CD14-positive monocyte (primary cell): ENCODE measurements at places on chromosomes 4 and X. TPM values are rescaled to one million over a fixed set of nuclear protein-coding genes. Genes with fewer than 3 reads are reported as not detected.

DNA sequence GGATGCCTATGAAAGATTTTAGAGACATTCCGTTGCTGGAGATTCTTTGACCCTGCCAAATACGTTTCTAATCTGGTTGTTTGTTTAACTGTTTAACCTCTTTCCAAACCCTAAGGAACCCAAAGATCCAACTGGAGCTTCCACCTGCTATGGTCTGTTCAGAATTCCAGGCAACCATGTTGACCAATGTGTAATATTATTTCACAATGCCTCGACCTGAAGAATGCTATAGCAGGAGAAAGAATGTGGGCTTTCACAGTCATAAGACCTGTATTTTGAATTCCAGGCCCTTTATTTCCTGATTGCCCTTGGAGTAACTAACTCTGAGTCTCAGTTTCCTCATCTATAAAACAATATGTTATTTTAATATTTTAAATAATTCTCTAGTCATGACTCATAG, 90.8 kb downstream of the COL25A1 start:
- H3K4me3 ChIP-seq: no peak overlapping the region
- H3K27me3 ChIP-seq: no peaks in the 10 kb centered on the region

DNA sequence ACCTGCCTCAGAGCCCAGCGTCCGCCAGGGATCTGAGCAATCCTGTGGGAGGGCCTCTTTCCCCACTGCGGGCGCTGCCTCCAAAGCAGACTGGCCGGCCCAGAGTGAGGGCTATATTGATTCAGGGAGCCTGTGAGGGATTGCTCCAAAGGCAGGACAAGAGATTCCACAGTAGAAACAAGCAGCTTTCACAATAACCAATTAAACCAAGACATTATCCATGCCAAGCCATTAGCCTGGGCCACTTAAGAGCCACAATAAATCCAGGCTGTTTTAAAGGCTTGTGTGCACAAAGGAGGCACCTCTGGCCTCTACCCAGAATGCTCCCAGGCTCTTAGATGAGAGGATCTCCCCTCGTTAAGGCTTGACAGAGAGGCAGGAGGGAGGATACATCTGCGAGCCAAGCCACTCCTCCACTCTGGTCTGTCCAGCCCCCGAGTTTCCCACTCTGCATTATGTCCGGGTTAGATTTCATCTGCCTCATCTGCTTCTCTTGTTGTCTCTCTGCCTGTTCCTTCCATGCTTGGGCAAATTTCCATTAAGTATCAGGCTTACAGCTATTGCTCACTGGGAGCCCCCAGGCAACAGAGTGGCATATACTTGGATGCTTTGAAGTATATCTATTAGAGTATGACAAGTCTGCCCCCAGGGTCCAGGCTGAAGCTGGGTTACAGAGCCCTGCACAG, 357.9 kb downstream of the UNC5C start:
- H3K36me3 ChIP-seq: no peaks in the 10 kb centered on the region
- no peaks in the 10 kb centered on the region for H3K27me3 ChIP-seq
- no peak for DNase-seq
- H3K27ac ChIP-seq: no peak overlapping the region
- H3K4me1 ChIP-seq: no peaks in the 10 kb centered on the region
- H3K4me3 ChIP-seq: no peak overlapping the region

DNA sequence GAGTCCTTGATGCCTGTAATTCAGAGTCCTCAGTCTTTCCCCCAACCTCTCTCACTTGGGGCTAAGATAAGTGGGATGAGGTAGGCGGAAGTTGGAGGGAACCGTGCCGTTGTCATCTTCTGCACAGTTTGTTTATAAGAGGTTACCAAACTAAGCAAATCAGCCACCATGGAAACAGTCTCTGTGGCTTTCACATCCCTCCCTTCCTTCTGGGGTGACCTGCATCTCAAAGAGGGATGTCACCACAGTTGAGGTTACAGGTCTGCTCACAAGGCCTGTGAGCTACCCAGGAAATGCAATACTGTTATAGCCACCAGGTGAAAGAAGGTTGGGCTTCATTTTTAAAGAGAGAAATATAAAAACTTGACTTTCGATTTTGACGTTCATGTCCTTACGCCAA, 26.3 kb downstream of the RTL5 start:
- peaks cover 80% of the 10 kb centered on the region for H3K4me1 ChIP-seq
- H3K36me3 ChIP-seq: no peaks in the 10 kb centered on the region
- peak overlapping the region; percentile 85 for H3K27ac ChIP-seq
- H3K4me3 ChIP-seq: peak overlapping the region; percentile 80
- no peaks in the 10 kb centered on the region for H3K27me3 ChIP-seq

DNA sequence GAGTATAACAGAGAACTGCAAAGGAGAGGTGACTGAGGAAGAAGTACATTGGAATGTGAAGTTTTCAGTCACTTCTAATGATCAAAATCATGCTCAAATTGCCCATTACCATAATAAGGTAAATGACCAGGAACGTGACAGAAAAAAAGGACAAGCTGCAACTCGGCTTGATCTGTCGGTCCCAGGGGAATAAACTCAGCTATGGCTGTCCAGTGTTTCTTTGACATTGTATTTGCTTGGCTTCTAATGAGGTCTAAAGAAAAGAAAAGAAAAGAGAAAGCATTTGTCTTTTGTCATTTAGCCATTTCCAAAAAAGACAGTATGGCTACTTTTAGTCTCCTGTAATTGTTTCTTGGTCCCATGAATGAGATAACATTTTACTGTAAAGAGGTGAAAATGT, 25.2 kb downstream of the PHOX2B start:
- H3K36me3 ChIP-seq: no peaks in the 10 kb centered on the region
- no peaks in the 10 kb centered on the region for H3K27me3 ChIP-seq
- no peak for DNase-seq
- H3K4me3 ChIP-seq: no peak overlapping the region
- no peaks in the 10 kb centered on the region for H3K4me1 ChIP-seq

DNA sequence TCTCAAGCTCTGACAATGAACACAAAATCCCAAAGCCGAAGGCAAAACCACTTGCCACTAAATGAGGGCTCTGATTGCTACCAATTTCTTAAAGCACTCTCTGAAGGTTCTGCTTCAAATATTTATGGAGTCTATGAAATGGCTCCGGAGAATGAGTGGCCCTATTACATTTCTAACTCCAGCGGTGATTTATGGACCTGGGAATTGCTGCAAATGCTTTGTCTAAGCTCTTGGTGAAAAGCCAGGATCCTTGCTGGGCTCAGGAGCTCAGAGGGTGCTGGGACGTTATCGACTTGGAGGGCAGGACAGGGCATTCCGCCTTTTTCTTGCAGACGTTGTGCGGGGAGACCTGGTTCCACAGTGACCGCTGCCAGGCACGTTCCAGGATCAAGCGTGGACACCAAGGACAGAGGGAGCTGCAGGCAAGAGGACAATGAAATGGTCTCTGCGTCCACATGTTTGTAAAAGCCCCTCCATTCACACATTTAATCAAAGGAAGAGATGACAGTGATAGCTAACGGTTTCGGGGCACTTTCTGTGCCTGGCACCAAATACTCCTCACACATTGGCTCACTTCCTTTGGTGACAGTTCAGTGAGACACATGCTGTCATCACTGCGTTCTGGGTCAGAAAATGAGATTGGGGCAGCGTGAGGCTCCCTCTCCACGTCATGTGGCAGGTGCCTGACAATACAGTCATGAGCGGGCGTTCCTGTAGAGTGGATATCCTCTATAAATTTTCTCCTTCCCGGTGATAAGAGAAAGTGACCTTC, 58.8 kb downstream of the C4orf50 start:
- no peak for DNase-seq
- H3K4me1 ChIP-seq: no peaks in the 10 kb centered on the region
- H3K36me3 ChIP-seq: no peaks in the 10 kb centered on the region
- no peak overlapping the region for H3K27ac ChIP-seq

DNA sequence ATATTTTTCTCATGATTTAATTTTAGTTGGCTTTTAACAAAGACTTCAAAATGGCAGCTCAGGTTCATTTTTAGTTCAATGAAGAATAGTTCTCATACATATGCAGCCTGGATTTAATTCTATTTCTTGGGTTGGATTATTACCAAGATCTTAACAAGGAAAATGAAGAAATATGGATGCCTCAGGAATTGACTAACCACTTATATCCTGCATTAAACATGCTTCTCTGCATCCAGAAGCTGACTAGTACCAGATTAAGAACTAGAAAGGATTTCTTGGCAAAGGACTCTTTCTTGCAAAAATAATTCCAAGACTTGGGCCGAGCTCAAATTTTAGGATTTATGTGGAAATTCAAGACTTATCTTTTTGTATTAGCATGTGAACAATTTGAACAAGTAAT, 5.6 kb upstream of the KLHL2 start:
- no peak overlapping the region for H3K4me3 ChIP-seq
- H3K27me3 ChIP-seq: no peaks in the 10 kb centered on the region
- H3K36me3 ChIP-seq: no peaks in the 10 kb centered on the region
- H3K4me1 ChIP-seq: peaks cover 31% of the 10 kb centered on the region
- no peak overlapping the region for H3K27ac ChIP-seq

- no peaks in the 10 kb centered on the region for H3K36me3 ChIP-seq
- DNase-seq: no peak
- H3K4me3 ChIP-seq: no peak overlapping the region
- H3K4me1 ChIP-seq: no peaks in the 10 kb centered on the region
- H3K27me3 ChIP-seq: peaks cover 57% of the 10 kb centered on the region
- H3K27ac ChIP-seq: no peak overlapping the region
Observed at GRCh38 chr4:44447563-44448504, 775 bp downstream of the KCTD8 start.

DNA sequence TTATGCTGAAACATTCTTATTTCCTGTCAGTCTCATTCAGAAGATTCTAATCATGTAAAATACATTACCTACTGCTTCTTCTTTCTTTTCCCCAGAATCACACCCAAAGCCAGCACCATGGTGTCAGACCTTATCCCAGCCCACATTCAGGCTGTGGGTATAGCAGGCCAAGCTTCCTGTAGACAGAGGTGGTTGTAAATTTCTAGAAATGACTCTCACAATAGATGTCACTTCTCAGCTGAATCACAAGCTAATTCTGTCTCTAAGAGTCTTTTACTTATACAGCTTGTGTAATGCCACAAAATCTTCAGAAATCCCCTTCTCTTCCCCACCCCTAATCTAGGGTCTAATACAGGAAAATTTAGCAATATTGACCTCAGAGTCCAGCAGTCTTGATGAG, 239.6 kb downstream of the PARM1 start:
- DNase-seq: no peak
- H3K4me1 ChIP-seq: no peaks in the 10 kb centered on the region
- no peak overlapping the region for H3K4me3 ChIP-seq

DNA sequence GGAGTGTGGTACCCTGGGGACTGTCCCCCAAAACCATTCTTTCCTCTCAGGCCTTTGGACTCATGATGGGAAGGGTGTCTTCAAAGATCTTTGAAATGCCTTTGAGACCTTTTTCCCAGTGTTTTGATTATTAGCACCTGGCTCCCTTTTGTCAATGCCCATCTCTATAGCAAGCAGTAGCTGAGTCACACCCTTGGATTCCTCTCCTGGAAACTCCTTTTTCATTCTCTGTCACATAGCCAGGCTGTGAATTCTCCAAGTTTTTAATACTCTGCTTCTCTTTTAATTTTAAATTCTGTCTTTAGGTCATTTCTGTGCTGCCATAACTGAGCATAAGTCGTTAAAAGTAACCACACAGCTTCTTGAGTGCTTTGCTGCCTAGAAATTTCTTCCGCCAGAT, 29.7 kb downstream of the IL21 start:
- no peak overlapping the region for H3K27ac ChIP-seq
- H3K36me3 ChIP-seq: no peaks in the 10 kb centered on the region
- H3K27me3 ChIP-seq: peaks cover 4% of the 10 kb centered on the region
- peaks cover 16% of the 10 kb centered on the region for H3K4me1 ChIP-seq
- DNase-seq: no peak

DNA sequence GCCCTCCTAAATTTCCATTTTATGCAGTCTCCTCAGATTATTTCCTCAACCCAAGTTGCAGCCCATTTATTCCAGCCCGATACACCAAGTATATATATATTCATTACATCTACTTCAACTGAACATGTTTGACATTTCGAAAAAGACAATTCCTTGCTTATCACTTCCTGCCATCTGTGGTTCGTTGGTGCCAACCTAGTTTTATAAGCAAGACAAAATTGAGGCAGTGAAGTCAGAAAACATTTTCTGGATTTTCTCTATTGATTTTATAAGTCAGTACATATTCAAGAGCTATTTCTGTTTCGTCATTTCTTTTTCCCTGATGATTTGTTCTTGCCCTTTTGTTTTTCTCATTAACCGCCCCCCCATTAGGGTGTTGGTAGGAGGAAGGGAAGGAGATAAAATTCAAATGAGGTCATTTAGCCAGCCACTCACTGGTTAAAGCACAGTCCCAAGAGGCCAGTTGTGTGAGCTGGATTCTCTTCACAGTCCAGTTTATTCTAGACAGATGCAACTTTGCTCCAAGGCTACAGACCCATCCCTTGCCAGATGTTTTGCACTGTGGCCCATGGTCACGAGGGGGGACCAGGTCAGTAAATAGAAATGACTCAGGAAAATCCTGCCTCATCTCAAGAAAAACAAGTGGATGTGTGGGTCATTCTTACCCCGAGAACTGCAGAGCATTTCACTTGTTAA, 20.3 kb upstream of the VEGFD start:
- H3K4me3 ChIP-seq: no peak overlapping the region
- H3K36me3 ChIP-seq: no peaks in the 10 kb centered on the region
- no peak overlapping the region for H3K27ac ChIP-seq
- no peaks in the 10 kb centered on the region for H3K4me1 ChIP-seq
- peaks cover 29% of the 10 kb centered on the region for H3K27me3 ChIP-seq
- no peak for DNase-seq

GRCh38 chrX:53287493-53288138, 6.2 kb upstream of the IQSEC2 start:
- peak overlapping the region; percentile 70 for H3K27ac ChIP-seq
- H3K4me1 ChIP-seq: peaks cover 48% of the 10 kb centered on the region
- H3K36me3 ChIP-seq: no peaks in the 10 kb centered on the region
- no peak overlapping the region for H3K4me3 ChIP-seq
- no peaks in the 10 kb centered on the region for H3K27me3 ChIP-seq

GRCh38 chr4:8780596-8781368, 90.9 kb downstream of the HMX1 start:
- no peak overlapping the region for H3K4me3 ChIP-seq
- no peaks in the 10 kb centered on the region for H3K4me1 ChIP-seq
- no peaks in the 10 kb centered on the region for H3K27me3 ChIP-seq
- no peak for DNase-seq

DNA sequence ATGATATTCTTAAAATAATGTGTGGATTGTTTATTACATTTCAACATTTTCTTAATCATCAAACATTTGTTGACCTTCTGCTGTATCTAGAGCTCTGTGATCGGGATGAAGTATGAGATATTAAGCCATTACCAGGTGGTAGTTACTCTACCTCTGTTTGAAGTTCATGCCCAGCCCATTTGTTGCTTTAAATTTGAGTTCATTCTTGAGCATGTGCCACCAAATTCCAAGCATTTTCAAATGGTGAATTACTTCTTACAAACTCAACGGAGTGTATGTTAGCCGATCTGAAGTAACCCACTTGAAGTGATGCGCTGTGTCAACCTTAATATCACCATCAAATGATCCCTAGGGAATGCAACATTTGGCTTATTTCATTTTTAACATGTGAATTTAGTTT, 7.3 kb upstream of the DTHD1 start:
- H3K27ac ChIP-seq: no peak overlapping the region
- no peak overlapping the region for H3K4me3 ChIP-seq
- no peaks in the 10 kb centered on the region for H3K4me1 ChIP-seq
- H3K27me3 ChIP-seq: no peaks in the 10 kb centered on the region

- peaks cover 32% of the 10 kb centered on the region for H3K36me3 ChIP-seq
- H3K27me3 ChIP-seq: no peaks in the 10 kb centered on the region
- H3K4me3 ChIP-seq: no peak overlapping the region
- H3K27ac ChIP-seq: no peak overlapping the region
Observed at GRCh38 chrX:46506076-46506475, 39.1 kb downstream of the ZNF674 start.

The HADH gene
- polyA plus RNA-seq: 19.4 TPM

The MTMR8 gene
- 0.27 and 0.51 TPM in 2 replicates for polyA plus RNA-seq

The CSN1S1 gene
- polyA plus RNA-seq: not detected

The PDLIM3 gene
- polyA plus RNA-seq: not detected

The CT83 gene
- polyA plus RNA-seq: not detected

The REELD1 gene
- polyA plus RNA-seq: not detected

The CFAP299 gene
- polyA plus RNA-seq: not detected

The CFP gene
- 498 and 833 TPM in 2 replicates for polyA plus RNA-seq

The AFF2 gene
- 0.70 TPM for polyA plus RNA-seq

The KIAA1210 gene
- polyA plus RNA-seq: not detected
